NCI-H774 (cell line): ENCODE measurements at places on chromosomes 16 and 17.

GRCh38 chr16:20089246-20089965, 15.7 kb upstream of the GPR139 start:
- DNase-seq: no peak

DNA sequence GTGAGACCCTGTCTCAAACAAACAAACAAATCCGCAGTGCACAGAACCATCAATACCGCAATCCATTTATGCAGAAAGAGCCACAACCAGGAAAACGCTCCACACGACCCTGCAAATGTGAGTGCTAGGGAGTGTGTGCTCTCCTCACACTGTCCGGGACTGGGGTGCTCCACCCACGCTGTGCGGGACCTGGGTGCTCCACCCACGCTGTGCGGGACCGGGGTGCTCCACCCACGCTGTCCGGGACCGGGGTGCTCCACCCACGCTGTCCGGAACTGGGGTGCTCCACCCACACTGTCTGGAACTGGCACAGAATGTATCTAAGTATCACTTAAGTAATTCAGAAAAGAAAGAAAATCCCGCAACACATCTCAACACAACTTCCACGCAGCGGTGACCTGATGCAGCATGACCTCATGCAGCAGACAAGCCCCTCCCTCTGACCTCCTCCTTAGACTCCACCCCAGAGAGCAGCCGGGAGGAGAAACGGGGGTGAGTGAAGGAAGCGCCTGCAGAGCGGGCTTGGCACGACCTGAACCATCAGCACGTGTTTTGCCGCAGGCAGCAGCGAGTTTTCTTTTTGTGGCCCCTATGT, 38.5 kb downstream of the ZNF276 start:
- DNase-seq: no peak

DNA sequence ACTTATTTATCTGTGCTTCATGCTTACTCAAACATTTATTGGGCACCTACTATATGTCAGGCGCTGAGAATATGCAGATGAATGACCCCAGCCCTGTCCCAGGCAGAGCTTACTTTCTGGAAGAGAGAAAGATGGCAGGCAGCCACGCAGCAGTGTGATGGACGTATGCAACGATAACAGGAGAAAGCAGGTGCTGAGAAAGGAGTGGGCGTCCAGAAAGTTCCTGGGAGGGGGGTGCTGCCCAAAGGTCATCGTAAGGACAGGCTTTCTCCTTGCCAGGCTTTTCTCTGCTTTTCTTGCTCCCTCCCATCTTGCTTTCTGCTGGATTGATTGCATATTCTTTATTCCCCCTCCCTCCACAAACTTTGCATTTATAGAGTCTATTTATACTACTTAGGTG, 124.5 kb downstream of the GAS7 start:
- DNase-seq: no peak

- no peak for DNase-seq
Observed at GRCh38 chr17:45857977-45858708, 13.5 kb downstream of the SPPL2C start.

GRCh38 chr16:35743101-35743692, 2283.8 kb downstream of the TP53TG3F start:
- no peak for DNase-seq
